Aorta (tissue), 5 donors: ENCODE measurements at places on chromosomes 12 and 14.
A peak's percentile ranks its signal among the peaks of the same experiment; 100 is the strongest.

DNA sequence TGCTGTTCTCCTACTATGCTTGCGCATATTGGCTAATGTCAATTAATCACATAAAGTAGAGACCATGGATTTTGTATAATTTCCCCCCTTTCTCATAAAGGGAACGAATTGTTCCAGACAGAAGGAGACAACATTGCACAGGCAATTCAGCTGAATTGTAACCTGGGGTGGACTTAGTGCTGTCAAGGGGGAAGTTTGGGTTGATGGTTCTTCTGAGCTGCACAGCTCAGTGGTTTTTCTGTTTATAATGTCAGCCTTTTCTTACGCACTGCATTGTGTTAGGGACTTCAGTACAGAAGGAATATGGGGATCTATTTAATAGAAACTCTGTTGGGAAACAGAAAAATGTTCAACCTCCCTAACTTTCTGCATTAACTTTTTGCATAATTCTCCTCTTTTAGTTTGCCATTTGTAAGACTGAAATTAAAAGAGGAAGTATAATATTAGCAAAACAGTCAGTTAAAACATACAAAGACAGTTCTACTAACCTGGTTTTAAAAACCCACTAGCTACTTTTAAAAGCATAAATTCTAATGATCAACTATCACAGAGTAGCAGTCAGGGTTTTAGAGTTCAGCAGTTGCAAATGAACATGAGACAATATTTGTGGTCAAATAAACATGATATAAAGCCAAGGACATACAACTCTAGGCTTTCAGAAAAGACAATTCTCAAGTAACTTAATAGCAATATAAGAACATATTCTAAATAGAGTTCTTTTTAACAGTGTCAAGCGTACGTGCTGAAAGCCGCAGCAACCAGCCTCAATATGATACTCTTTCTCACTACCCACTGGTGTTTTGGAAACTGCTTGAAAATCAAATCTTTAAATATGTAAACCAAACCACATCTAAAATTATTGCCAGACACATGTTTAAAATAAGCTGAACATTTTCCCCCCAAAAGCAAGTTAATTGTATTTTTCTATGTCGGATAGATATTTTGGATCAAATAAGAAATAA, 393.0 kb downstream of the FSCB start:
- H3K27ac ChIP-seq: no peak overlapping the region
- DNase-seq: no peak
- H3K36me3 ChIP-seq: no peaks in the 10 kb centered on the region
- H3K4me1 ChIP-seq: no peaks in the 10 kb centered on the region
- no peaks in the 10 kb centered on the region for H3K27me3 ChIP-seq

DNA sequence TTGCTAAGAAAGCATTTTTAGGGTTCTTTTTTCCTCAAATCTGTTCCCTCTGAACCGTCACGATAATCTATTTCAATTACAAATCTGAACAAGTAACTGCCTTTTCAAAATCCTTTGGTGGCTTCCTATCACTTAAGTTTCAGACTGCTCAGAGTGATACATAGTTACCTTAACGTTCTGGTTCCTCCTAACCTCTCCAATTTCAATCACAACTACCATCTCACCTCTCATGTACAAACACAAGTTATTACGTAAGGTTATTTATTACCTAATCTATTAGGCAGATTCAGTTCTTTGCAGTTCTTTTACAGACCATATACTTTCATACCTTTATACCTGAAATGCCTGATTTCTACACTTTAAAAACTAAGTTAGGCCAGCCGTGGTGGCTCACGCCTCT, 12.1 kb downstream of the RNF212B start:
- no peaks in the 10 kb centered on the region for H3K36me3 ChIP-seq
- no peak for DNase-seq
- no peak overlapping the region for H3K27ac ChIP-seq
- H3K27me3 ChIP-seq: no peaks in the 10 kb centered on the region
- H3K4me1 ChIP-seq: no peaks in the 10 kb centered on the region

- H3K27ac ChIP-seq: no peak overlapping the region
- DNase-seq: no peak
- H3K36me3 ChIP-seq: no peaks in the 10 kb centered on the region
- H3K4me3 ChIP-seq: no peak overlapping the region
- no peaks in the 10 kb centered on the region for H3K4me1 ChIP-seq
- H3K27me3 ChIP-seq: no peaks in the 10 kb centered on the region
Observed at GRCh38 chr14:77490347-77490986, 8.1 kb downstream of the ISM2 start.

DNA sequence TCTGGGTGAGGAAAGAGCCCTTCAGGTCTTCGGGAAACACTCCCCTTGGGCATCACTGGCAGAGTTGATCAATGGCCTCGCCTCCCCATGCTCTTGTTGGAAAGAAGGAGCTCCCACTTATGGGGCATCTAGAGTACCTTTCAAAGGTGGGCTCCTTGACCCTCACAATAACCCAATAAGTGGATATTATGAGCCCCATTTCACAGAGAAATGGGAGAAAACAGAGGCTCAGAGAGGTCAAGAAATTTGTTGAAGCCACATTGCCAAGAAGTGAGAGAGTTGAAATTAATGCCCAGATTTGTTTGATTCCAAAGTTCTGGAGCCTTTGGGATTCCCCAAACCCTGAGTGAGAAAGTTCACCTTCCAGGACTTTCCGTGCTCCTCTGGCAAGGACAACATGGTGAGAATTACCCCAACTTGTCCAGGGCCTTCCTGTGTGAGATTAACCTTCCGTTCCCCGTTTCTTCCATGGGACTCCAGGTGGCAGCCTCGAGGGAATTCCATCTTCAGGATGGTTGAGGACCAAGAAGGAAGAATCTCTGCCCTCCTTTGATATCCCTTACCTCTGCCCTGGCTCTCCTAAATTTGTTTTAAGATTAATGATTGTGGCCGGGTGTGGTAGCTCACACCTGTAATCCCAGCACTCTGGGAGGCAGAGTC, 7.5 kb upstream of the CHD4 start:
- H3K4me3 ChIP-seq: no peak overlapping the region
- no peaks in the 10 kb centered on the region for H3K27me3 ChIP-seq
- no peak for DNase-seq
- H3K27ac ChIP-seq: peak overlapping the region; percentile 89

- no peak for DNase-seq
- no peak overlapping the region for H3K4me3 ChIP-seq
- no peaks in the 10 kb centered on the region for H3K4me1 ChIP-seq
- no peaks in the 10 kb centered on the region for H3K36me3 ChIP-seq
Observed at GRCh38 chr14:99024926-99025325, 247.1 kb downstream of the BCL11B start.

GRCh38 chr14:68892961-68893360, 86.1 kb downstream of the ACTN1 start:
- no peak for DNase-seq
- H3K4me3 ChIP-seq: no peak overlapping the region
- H3K4me1 ChIP-seq: no peaks in the 10 kb centered on the region
- H3K36me3 ChIP-seq: peaks cover 19% of the 10 kb centered on the region
- H3K27ac ChIP-seq: peak overlapping the region; percentile 90

GRCh38 chr12:132399092-132400010, 70.0 kb upstream of the GALNT9 start:
- DNase-seq: peak; percentile 71
- H3K36me3 ChIP-seq: no peaks in the 10 kb centered on the region
- no peaks in the 10 kb centered on the region for H3K27me3 ChIP-seq
- no peaks in the 10 kb centered on the region for H3K4me1 ChIP-seq

DNA sequence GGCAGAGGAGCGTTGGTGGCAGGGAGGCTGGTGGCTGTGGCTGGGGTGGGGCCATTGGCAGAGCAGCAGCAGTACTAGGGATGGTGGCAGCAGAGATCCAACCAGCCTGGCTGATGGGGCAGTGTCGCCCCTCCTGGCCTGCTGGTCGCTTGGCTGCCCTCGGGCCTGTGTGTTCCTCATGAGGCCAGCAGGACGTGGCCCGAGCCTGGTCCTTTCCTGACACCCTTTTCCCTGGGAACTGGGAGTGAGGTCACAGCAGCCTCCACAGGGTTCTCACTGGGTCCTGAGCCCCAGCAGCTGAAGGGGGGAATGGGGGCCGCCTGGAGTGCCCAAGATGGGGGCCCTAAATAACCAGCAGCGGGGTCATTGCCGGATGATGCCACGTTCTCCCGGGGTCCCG, 46.1 kb downstream of the KIF26A start:
- no peaks in the 10 kb centered on the region for H3K36me3 ChIP-seq
- no peak for DNase-seq
- H3K4me1 ChIP-seq: no peaks in the 10 kb centered on the region
- H3K4me3 ChIP-seq: no peak overlapping the region
- H3K27ac ChIP-seq: no peak overlapping the region
- no peaks in the 10 kb centered on the region for H3K27me3 ChIP-seq

DNA sequence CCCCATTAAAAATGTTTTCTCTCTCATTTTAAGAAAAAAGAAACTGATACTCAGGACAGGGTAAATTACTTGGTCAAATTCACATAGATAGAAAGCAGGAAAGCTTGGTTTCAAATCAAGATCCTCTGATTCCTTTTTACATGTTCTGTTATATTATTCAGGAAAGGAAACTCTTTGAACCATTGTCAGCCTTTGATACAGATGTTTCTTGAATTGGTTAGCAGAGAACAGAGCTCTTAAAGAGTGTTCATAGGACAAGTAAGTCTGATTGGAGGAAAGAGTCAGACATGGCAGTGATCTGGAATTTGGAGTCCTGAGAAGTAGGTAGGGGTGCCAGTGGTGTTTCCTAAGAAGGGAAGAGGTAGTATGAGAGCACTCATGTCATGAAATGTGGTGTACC, 165.2 kb upstream of the BCL2L14 start:
- H3K4me3 ChIP-seq: no peak overlapping the region
- H3K4me1 ChIP-seq: no peaks in the 10 kb centered on the region
- no peak overlapping the region for H3K27ac ChIP-seq
- H3K27me3 ChIP-seq: no peaks in the 10 kb centered on the region
- no peak for DNase-seq
- H3K36me3 ChIP-seq: no peaks in the 10 kb centered on the region

DNA sequence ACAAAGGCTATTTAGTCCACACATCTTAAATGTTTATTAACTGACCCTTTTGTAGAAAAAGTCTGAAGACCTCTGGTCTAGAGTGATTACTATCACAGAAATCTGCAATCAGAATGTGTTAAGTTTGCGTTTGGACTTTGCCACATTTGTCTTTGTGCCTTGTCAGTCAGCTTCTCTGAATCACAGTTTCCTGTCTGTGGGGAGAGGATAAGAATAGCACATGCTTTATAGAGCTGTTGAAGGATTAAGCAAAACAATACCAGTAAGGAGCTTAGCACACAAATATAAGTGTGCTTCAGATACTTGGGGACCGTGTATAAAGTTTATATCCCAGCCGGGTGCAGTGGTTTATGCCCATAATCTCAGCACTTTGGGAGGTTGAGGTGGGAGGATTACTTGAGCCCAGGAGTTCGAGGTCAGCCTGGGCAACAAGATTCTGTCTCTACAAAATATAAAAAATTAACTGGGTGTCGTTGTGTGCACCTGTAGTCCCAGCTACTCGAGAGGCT, 63.0 kb upstream of the BTG1 start:
- H3K4me1 ChIP-seq: no peaks in the 10 kb centered on the region
- no peaks in the 10 kb centered on the region for H3K27me3 ChIP-seq
- no peak overlapping the region for H3K4me3 ChIP-seq
- DNase-seq: no peak

DNA sequence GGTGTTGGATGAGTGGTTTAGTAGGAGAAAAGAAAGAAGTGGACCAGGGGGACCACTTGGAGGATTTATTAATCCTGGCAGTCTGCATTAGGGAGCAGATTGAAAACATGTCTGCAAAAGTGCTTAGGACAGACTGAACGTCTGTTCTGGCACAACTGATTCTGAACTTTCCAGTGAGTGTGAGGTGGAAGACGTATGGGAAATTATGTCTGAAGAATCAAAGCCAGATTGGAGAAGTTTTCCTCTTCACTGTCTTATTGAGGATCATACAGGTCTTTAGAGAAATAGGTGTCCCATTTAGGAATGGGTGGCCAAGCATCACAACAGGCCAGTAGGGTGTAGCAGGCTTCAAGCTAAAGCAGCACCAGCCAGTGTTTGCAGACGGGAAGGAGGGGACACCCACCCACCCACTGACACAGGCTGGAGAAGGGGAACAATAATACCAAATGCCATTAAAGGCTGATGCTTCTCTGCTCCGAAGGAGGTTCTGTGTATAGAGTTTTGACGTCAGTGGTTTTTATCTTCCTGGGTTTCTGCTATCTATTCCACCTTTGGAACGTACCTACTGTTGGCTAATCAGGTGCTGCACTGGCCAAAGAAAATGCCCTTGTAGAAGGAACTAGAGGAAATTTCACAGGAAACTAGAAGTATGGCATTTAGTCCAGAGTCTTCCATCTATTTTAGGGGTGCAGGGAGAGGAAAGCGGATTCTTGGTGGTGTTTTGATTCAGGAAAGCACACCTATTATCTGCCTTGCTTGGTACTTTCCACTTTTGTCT, 1.8 kb downstream of the SRRM4 start:
- H3K4me1 ChIP-seq: no peaks in the 10 kb centered on the region
- no peaks in the 10 kb centered on the region for H3K36me3 ChIP-seq
- H3K27ac ChIP-seq: no peak overlapping the region
- DNase-seq: no peak
- H3K4me3 ChIP-seq: no peak overlapping the region

DNA sequence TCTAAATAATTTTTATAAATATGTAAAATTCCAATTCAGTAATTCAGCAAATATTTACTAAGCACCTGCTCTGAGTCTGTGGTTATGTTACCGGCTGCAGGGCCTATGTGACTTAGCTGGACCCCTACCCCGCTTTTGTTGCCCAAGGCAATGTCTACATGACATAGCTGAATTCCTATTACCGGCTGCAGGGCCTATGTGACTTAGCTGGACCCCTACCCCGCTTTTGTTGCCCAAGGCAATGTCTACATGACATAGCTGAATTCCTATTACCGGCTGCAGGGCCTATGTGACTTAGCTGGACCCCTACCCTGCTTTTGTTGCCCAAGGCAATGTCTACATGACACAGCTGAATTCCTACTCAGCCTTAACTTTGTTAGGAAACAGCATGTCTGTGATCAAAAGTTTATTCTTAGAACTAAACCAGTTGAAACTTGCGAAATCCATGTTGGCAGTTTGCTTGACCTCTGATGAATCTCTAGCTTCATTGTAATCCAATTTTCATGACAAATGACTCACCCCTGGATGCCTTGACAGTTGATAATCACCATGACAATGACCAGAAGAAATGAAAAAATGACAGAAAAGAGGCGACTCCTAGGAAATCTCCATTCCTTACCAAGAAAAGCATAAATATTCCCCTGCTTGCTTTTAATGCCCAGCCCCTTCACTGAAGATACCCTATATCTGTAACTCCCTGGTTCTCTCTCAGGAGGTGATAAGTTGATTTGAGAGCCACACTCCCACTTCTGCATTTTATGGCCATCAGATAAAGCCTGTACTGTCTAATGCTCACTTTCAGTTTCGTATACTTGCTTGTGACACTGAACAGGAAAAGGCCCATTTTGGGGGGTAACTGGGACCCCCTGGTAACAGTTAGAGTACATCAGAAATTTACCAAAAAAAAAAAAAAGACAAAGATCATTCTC, 148.4 kb upstream of the SYT10 start:
- no peak overlapping the region for H3K4me3 ChIP-seq
- no peaks in the 10 kb centered on the region for H3K27me3 ChIP-seq
- DNase-seq: no peak
- H3K4me1 ChIP-seq: no peaks in the 10 kb centered on the region
